ENCODE measurements at places on chromosomes 2 and 18.

- no peak for DNase-seq
Observed at GRCh38 chr2:186687807-186688211, 6.1 kb upstream of the FAM171B start.

- no peak for DNase-seq
Observed at GRCh38 chr2:46537624-46538295, 58.4 kb downstream of the TMEM247 start.

- no peak for DNase-seq
Observed at GRCh38 chr2:38850045-38850444, 25.7 kb downstream of the DHX57 start.

DNA sequence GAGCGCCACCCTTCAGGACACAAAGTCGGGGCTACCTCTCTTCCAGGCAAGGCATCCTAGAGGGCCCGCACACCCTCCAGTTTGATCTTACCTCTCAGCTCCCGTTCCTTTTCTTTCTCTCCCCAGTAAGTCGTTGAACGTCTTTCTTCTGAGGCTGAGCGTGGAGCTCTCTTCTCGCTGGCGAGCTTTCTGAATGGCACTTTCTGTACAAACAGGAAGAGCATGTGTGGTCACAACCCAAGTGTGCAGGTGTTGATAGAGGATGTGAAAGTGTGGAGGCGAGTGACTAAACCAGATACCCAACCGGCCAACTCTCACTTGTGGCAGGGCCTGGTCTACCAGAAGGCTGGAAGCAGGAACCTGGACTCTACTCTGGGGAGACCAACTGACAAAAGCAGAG is at the start of gene AFF3:
Gene AFF3, minus strand, starts transcription at position 198 of the 400 bp plus-strand sequence. CDS start 38,136 bp downstream, outside the sequence.
- no peak for DNase-seq

GRCh38 chr2:119466373-119466772 is 34.7 kb downstream of the TMEM37 start:
- no peak for DNase-seq

DNA sequence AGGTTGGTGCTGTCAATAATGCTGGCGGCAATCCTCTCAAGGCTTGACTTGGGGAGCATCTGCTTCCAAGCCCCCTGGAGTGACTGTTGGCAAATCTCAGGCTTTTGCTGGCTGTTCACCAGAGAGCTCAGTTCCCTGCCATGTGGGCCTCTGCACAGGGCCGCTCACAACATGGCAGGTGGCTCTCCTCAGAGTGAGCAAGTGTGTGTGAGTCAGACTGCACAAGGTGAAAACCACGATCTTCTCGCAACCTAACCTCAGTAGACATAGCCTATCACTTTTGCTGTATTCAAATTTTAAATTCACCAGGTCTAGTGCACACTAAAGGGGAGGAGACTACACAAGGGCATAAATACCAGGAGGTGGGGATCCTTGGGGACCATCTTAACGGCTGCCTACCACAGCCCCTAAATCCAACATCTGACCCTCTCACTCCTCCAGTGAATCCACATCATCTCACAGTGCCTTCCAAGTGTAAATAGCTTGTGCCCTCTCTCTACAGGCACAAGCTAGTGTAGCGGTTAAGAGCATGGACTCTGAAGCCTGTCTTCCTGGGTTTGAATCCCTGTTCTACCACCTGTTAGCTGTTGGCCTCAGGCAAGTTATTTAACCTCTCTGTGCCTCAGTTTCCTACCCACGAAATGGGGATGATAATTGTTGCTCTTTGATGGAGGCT is 187.7 kb upstream of the CXCR4 start:
- no peak for DNase-seq

DNA sequence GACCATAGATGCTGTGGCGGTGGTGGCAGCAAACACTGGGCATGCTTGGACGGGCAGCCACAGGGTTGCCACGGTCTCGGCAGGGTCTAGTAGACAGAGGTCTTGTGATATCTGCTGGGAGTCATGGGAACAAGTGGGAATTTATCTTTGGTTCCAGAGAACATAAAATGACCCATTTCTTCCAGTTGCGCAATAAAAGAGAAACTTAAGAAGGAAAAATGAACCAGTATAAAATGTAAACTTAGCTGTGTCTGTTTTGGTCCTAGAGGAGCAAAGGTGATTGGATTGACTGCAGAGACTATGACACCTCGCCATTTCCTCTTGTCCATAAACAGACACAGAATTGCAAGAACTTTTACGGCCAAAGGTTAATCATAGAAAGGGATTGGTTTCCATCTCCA is 132.6 kb upstream of the RBBP8 start:
- DNase-seq, result no peak

GRCh38 chr2:237432484-237433092 is 18.6 kb upstream of the COL6A3 start:
- DNase-seq, result no peak

DNA sequence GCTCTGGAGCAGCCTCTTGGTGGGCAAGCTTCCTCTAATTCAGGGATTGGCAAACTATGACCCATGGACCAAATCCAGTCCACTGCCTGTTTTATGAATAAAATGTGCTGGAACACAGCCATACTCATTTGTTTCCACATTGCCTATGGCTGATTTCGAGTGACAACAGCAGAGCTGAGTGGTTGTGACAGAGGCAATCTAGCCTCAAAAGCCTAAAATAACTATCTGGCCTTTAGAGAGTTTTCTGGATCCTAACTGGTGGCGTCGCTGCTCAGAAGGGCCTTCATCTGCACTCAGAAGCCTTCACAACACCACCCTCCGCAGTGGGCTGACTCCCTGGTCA is 147.1 kb downstream of the CCBE1 start:
- DNase-seq, result no peak

DNA sequence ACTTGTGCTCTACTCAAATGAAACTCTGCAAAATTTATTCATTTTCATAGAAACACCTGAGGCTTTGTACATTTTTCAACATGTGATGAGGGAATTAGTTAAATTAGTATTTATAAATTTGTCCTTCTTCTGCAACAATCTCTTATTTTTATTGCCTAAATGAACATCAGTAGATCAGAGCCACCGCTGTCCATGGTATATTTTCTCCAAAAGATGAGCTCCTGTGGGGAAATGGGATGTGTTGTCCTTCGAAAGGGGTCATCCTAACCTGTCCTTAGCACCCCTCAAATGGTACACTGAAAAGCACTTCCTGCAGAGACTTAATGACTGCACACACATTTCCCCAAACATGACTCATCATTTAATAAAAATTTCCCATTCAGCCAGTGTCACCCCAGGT is 714.6 kb downstream of the MBD2 start:
- no peak for DNase-seq

DNA sequence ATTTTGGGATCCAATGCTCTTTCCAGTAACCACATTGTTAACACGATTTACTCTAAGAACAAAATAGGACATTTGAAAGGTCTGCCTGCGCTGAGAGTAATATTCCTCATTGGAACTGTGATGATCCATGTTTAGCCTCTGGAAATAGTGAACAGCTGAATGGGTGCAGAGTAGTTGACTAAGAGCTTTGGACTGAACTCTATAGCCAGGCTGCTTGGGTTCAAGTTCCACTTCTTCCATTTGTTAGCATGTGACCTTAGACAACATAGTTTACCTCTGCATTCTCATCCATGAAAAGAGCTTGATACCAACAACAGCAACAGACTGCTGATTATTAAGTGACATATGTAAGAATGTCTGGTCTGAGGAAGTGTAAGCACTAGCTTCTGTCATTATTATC is 128.3 kb upstream of the MMADHC start:
- no peak for DNase-seq

GRCh38 chr18:25819746-25820363 is 270.6 kb downstream of the SS18 start:
- DNase-seq, result peak; percentile 15

DNA sequence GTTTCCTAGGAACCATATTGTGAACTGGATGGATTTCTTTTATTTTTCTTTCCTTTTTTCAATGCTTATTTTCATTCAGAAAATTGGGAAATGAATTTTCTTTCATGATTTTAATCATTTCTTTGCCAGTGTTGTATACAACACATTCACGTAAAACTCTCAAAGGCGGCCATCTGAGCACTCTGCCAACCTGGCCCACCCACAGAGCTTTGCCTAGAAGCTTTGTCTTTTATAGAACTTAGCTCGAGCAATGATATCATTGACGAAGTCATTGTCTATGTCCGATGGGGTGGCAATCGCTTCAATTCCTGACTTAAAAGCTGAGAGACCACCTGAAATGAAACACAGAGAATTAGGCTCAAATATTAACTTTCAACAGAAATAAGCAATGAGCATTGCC is 13.3 kb downstream of the LYG2 start:
- DNase-seq, result no peak

DNA sequence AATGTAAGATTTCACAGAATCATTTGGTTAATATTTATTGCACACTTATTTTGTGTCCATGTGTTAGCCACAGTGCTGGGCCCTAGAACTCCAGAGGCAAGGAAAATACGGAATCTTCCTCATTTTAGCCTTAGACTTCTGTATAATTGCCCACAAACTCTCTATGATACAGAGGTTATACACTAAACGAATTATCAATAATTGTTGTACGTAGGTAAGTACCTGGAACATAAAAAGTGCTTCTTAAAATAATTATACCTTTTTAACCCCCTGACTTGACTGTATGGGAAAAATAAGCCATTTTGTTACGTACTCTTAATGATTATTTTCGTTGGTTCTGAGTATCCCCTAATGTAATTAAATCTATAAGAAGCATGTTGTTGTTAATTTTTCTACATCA is 119.4 kb downstream of the ARHGAP15 start:
- no peak for DNase-seq

- DNase-seq, result peak; percentile 97
Observed at GRCh38 chr2:21818212-21818795, 694.5 kb downstream of the TDRD15 start.

DNA sequence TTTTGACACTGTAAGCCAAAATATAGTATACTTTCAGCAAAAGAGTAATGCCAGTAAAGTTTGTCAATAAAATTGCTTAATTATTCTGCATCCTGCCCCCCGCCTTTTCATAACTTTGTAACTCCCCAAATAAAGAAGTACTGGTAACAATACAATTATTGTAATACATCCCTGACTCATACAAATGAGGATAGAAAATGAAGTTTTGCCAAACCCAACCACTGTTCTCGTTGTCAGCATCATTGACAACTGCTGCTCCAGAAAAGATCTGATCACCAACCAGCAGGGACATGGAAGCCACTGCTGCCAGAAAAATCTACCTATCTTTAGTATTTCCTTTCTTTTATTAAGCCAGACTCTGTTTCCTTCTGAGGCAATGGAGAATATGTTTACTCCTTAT is 27.1 kb downstream of the SCN3A start:
- DNase-seq, result no peak

GRCh38 chr2:202771336-202771735 is 100.2 kb downstream of the ICA1L start:
- DNase-seq, result no peak

DNA sequence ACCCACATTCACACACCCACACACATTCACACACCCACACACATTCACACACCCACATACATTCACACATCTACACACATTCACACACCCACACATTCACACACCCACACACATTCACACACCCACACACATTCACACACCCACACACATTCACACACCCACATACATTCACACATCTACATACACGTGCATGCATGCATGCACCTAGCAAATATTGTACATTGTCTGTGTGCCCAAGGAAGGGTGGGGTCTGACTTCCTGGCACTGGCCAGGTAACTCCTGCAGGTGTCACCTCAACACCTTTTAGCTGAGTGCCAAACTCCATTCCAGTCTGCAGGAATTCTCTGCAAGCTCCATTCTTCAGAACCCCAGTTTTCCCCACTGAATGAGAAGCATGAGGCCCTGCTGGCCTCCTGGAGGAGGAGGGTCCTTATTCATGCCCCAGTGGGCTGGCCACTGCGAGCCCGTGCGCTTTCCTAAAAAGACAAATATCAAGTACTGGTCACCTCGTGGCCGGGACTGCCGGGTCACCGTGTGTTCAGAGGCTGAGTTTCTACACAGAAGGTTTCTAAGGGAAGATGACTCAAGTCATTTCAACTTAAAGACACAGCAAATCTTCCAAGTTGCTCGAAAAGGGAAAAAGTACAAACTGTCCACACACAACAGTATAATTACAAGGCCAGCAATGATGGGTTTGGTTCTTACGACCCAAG is 131.5 kb downstream of the HDAC4 start:
- no peak for DNase-seq

DNA sequence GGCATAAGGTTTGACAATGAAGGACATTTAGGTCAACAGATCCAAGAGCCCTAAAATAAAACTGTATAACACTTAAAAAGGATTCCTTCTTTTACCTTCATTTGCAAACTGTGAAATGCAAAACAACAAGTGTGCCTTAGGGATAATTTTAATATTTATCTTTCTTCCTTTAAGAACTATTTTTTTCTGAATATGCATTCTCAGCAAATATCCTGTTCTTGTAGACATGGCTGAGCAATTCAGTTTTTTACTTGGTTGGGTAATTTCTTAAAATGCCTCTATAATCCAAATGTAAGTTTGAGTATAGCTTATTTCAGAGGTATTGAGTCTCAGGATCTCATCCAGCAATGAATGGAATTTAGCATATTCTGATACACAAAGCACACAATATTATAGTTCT is 43.0 kb upstream of the KCNJ3 start:
- no peak for DNase-seq

- DNase-seq, result no peak
Observed at GRCh38 chr2:136247204-136247950, 129.4 kb upstream of the CXCR4 start.

- DNase-seq, result no peak
Observed at GRCh38 chr2:204434660-204435462, 110.4 kb upstream of the PARD3B start.

GRCh38 chr2:226707499-226707898 is 92.1 kb downstream of the IRS1 start:
- no peak for DNase-seq

- DNase-seq, result no peak
Observed at GRCh38 chr2:139742216-139743172, 962.3 kb upstream of the NXPH2 start.

DNA sequence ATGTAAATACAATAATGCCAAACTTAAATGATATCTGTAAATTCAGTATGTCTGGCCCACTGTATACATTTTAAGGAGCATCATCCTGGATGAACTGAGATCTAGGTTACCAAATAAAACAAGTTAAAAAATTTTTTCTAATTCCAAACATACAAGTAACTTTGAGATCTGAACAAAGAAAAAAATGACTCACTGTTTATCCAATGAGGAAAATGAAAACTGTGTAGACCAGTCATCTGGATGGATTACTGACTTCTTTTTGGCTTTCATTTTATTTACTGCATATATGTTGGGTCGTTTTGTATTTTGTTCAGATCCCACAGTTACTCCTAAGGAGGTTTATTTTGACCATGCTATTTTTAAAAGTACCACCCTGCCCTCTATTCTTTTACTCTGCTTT is 189.8 kb downstream of the RBM43 start:
- no peak for DNase-seq

- no peak for DNase-seq
Observed at GRCh38 chr2:24046599-24046929, 627 bp downstream of the WDCP start.

GRCh38 chr18:62545098-62545497 is 22.3 kb downstream of the ZCCHC2 start:
- DNase-seq, result no peak

DNA sequence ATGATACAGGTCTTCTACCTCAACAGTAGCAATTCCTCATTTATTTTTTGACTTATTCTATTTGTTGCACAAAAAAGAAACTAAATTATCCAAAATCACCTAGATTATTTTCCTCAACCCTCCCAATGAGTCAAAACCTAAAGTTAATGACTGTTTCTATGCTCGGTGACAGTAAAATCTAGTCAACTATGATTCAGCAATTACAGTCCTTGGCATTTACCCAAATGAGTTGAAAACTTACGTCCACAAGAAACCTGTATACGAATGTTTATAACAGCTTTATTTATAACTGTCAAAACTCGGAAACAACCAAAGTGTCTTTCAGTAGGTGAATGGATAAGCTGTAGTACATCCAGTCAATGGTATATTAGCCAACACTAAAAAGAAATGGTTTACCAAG is 439.3 kb downstream of the CBLN2 start:
- DNase-seq, result no peak

All from NCI-H526 (cell line).